B cell (primary cell): ENCODE measurements at places on chromosomes 11 and 22. TPM values are rescaled to one million over a fixed set of nuclear protein-coding genes. Genes with fewer than 3 reads are reported as not detected.

GRCh38 chr11:132471466-132471865 lies 1060.8 kb downstream of the OPCML start:
- no peak overlapping the region for H3K27ac ChIP-seq
- no peaks in the 10 kb centered on the region for H3K4me1 ChIP-seq
- no peaks in the 10 kb centered on the region for H3K27me3 ChIP-seq
- H3K4me3 ChIP-seq = no peak overlapping the region

DNA sequence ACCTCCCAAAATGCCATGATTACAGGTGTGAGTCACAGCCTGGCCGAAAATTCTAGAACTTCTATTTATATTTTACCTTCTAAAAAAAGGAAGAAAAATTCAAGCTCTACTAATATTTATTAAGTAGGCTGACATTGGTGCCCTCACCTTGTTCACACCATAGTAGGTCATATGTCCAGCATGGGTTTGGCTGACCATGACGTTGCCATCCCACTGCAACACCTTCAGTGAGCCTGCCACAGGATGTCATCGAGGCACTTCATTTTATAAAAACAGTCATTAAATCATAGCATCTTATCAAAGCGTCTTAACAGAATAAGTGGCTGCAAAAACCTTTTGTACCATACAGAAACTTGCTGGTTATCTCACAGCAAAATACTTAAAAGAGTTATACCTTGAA lies 58.3 kb downstream of the LRRC32 start:
- no peaks in the 10 kb centered on the region for H3K36me3 ChIP-seq
- no peak for DNase-seq
- H3K4me3 ChIP-seq = no peak overlapping the region
- H3K27me3 ChIP-seq = no peaks in the 10 kb centered on the region

Gene OR51E2
- not detected in 2 replicates for total RNA-seq

DNA sequence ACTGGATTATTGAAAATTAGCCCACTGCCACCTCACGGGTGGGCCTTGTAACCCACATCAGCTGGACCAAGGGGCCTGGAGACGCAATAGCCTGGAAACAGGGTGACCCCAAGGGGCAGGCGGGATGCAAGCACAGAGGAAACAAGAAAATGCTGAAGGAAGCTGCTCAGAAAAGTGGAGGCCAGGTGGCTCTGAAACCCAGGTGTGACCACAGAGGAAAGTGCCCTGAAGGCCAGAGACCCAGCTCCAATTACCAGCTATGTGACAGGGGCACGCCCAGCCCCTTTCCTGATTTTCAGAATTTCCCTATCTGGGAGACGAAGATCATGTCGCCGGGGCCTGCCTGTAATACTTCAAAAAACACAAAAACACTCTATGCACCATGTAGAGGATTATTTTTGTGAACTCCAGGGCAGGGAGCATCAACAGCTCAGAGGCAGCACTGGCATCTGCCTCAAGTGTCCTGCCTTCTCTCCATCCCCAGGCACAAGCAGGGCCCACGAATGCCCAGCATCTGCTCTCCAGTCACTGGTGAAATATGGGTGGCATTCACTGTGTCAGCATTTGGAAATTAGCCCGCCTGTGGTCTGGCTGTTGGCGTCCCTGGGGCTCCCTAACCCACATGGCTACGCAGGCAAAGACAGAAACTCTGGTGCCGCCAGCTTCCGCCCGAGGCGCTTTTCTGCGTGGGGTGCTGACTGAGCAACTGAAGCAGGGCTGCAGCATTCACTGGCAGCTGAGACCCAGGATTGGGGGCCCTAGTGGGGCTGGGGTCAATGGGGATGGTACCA lies 6.3 kb downstream of the KCNJ1 start:
- no peak for DNase-seq
- H3K27me3 ChIP-seq = no peaks in the 10 kb centered on the region

GRCh38 chr22:47082505-47082904 lies 320.1 kb downstream of the TBC1D22A start:
- no peak overlapping the region for H3K27ac ChIP-seq
- no peak overlapping the region for H3K4me3 ChIP-seq
- no peaks in the 10 kb centered on the region for H3K27me3 ChIP-seq
- H3K36me3 ChIP-seq = peaks cover 10% of the 10 kb centered on the region
- no peaks in the 10 kb centered on the region for H3K4me1 ChIP-seq

Gene SLC7A4
- total RNA-seq = not detected in 2 replicates

Gene YAP1
- total RNA-seq = not detected in 2 replicates

Gene MS4A7
- 27.2 and 29.1 TPM in 2 replicates for total RNA-seq

GRCh38 chr22:32342977-32343376 lies 14.7 kb upstream of the RFPL3 start:
- no peaks in the 10 kb centered on the region for H3K4me1 ChIP-seq
- H3K4me3 ChIP-seq = no peak overlapping the region
- H3K27me3 ChIP-seq = no peaks in the 10 kb centered on the region
- H3K27ac ChIP-seq = no peak overlapping the region
- DNase-seq = no peak

DNA sequence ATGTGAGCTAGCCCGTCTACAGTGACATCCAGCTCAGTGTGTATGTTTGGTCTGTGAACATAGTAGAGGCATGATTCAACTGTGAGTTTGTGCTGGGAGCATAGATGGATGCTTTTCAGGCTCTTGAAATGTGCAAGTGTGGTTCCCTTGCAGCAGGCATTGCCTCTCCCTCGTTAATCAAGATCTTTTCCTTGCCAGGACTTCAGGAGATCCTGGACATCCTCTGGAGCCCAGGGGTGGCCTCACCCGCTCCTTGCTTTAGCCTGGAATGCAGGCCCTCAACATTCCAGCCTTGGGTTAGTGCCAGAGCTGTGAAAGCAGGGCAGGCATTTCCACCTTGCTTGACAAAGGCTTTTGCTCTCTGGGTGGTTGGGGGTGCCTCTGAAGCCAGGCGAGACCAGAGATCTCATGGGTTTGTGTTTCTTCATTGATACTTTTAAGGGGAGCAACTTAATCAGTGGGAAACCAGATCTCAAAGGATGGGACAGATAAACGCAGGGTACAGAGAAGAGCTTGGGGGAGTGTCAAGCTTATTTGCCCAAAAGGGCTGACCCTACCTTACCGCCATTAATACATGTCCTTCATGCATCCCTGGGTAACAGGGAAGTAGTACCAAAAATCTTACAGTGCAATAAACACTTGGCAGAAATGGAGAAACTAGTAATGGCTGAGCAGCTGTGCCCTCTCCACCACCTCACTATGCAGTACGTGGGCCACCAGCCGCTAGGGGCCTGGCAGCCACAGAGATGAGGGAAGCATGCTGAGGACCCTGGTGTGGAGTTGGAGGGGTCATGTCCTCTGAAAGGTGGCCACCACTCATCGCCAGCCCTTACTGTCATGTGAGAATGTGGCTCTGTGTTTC lies 72.1 kb downstream of the PTPRJ start:
- H3K36me3 ChIP-seq = no peaks in the 10 kb centered on the region
- H3K27me3 ChIP-seq = no peaks in the 10 kb centered on the region
- no peak overlapping the region for H3K27ac ChIP-seq
- H3K4me3 ChIP-seq = no peak overlapping the region
- no peak for DNase-seq
- H3K4me1 ChIP-seq = peaks cover 67% of the 10 kb centered on the region

DNA sequence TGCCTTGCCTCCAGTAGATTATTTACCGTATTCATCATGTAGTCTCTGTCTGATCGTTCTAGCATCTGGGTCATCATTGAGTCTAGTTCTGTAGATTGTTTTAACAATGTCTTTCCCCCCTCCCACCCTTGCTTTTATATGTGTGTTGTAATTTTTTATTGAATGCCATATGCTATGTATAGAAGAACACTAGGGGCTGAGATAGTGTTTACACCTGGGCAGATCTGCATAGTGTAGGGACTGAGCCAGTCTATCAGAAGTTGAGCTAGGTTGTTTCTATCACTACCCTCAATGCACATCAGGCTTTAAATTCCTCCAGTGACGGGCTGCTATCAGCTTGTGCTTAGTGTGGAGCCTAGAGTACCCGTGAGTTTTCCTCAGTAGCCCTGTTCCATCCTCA lies 61.6 kb downstream of the KREMEN1 start:
- no peak overlapping the region for H3K4me3 ChIP-seq
- peaks cover 10% of the 10 kb centered on the region for H3K27me3 ChIP-seq
- no peaks in the 10 kb centered on the region for H3K36me3 ChIP-seq
- no peak overlapping the region for H3K27ac ChIP-seq
